ENCODE measurements at places on chromosomes 7 and 10.

DNA sequence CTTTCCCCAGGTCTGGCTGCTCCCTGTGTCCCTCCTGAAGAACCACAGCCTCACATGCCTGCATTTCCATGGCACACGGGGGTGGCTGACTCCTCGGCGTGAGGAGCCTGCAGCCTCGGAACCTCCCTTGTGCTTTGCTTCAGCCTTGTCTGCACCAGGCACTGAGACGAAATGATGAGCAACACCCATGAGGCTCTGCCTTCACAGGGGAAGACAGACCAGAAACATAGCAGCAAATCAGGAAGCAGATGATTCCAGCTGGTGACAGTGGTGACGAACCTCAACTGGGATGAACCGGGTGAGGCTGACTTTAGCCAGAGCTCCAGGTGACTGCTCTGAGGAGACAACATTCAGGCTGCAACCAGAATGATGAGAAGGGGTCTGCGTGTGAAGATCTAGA lies 84.5 kb upstream of the SMNDC1 start:
- no peak for DNase-seq

DNA sequence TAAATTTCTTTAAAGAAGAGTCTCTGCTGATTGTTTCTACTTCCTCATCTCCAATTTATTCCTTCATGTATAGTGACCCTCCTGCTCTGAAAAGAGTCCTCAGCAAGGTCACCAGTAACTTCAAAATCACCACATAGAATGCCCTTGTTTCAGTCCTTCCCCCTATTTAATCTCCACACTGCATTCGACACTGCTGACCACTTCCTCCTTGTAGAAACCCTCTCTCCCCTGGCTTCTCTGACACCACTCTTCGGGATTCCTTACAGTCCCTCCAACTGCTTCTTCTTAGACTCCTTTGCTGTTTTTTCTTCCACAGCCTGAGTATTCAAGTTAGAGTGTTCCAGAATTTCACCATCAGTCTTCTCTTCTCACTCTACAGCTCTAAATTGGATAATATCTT lies 89.5 kb downstream of the VPS41 start:
- DNase-seq: no peak

DNA sequence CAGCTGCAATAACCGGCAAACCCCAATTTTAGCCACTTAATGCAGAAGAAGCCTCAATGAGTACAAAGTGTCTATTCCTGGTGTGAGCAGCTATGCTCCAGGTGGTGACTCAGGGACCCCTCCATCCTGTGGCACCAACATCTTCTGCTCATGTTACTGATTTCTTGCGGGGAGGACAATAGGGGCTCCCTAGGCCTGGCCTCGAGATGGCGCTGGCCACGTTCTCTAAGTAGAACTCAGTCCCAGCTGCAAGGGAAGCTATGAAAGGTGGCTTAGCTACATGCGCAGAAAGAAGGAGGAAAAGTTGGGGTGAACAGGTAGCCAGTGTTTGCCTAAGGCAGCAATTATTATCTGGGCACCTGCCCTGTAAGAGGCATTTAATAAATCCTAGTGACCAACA lies 6.6 kb downstream of the GJD4 start:
- DNase-seq: no peak

DNA sequence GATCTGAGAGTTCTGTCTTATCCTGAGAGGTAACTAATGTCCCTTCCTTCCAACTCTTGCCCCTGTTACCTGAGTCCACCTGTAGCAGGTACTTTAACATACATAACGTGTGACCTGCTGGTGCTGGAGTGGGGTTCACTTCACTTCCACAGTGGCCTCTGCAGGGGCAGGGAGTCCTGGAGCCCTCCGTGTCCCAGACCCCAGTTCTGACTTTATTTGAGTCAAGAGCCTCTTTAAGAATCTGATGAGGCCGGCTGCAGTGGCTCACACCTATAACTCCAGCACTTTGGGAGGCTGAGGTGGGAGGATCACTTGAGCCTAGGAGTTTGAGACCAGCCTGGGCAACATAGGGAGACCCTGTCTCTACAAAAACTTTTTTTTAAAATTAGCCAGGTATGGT lies 117.0 kb upstream of the RET start:
- no peak for DNase-seq

GRCh38 chr10:61140765-61141392 lies 196.9 kb upstream of the RHOBTB1 start:
- no peak for DNase-seq

- no peak for DNase-seq
Measured at GRCh38 chr7:141512597-141512996, 38.6 kb upstream of the AGK start.

GRCh38 chr7:90621747-90622140 lies 25.6 kb downstream of the CDK14 start:
- no peak for DNase-seq

DNA sequence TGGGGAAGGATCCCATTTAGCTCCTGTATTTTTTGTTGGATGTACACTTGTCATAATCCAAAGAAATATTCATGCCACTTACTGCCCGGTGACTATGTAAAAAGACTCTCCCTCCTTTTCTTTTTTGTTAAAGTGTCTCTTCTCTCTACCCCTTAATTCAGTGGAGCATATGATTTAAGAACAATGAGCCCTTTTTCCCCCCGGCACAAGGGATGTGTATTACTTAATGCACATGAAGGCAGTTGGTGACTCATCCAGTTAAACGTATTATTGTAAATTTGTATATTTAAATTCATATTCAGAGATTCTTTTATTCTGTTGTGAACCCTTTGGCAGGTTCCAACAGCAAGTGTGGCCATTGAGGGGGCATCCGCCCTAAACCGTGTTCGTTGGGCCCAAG lies 241.9 kb downstream of the SLC25A13 start:
- DNase-seq: no peak

DNA sequence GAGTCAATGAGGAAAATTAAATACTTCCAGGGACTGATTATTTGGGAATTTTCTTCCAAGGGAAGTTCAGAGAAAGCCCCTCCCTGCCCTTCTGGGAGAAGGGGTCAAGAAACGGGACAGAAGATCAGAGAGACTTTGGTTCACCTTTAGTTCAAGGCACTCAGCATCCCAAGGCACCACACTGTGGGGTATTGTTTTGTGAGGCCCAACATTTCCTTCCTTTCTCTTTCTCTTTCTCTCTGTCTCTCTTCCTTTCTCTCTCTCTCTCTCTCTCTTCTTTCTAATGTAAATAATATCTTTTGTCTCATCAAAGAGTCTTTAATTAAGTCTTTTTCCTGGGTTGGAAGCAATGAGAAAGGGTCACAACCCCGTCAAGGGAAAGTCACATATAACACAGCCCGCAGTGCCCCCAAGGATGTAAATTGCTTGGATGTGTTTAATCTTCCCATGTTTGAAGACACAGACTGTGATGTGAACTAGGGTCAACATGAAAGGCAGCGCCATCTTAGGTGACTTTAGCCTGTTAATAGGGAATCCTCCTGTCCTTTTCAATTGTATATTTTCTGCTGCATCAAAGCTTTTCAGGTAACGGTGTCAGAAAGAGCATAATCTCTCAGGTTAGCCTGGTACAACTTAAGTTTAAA lies 983.3 kb upstream of the C7orf33 start:
- no peak for DNase-seq

GRCh38 chr7:988963-989529 lies 6.1 kb downstream of the CYP2W1 start:
- DNase-seq: no peak

DNA sequence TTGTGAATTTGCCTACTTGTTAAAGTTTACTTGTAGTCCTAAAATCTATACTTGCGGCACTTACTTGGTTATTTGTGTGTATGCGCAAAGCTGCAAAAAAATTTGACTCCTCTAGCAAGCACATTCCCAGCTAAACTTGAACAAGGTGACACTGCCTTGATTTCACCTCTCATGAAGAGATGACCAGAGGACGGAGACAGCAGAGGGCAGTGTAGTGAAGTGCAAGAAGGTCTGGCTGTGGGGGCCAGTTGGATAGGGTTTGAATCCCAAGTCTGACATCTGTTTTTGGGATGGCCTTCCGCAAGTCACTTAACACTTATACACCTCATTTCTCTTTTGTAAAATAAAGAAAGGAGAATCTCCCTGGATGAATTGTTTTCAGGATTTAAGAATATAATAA lies 15.7 kb downstream of the SLK start:
- DNase-seq: no peak

GRCh38 chr7:95776561-95777185 lies 4.3 kb downstream of the DYNC1I1 start:
- DNase-seq: no peak
